GM12891 (cell line): ENCODE measurements at places on chromosomes 2 and 18.
A peak's percentile ranks its signal among the peaks of the same experiment; 100 is the strongest.

DNA sequence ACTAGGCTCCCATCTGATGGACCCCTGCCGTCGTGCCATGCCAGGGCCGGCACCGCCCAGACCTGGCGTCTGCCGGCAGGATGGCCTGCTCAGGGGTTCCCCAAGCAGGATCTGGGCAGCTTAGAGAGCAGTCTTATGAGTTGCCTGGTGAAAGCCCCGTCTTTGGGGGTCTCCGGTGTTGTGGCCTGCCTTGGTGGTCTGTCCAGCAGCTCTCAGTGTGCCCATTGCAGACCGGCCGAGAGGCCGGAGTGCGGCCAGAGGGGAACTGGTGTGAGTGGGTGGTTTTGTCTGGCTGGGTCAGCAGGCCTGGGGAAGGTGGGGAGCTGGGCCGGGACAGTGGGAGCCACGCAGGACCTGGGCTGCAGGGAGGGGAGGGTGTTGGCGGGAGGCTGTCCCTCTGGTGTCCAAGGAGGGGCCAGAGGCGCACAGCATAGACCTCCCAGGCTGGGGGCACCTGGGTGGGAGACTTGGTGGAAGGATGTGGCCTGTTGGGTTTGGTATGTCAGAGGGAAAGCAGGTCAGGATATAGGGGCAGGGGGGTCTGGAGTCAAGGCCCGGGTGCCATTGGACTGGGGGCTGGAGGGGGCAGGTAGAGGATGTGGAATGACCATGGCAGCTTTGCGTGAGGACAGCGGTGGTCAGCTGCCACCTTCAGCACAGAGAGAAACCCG is 16.5 kb downstream of the GPC1 start:
- no peak for DNase-seq

DNA sequence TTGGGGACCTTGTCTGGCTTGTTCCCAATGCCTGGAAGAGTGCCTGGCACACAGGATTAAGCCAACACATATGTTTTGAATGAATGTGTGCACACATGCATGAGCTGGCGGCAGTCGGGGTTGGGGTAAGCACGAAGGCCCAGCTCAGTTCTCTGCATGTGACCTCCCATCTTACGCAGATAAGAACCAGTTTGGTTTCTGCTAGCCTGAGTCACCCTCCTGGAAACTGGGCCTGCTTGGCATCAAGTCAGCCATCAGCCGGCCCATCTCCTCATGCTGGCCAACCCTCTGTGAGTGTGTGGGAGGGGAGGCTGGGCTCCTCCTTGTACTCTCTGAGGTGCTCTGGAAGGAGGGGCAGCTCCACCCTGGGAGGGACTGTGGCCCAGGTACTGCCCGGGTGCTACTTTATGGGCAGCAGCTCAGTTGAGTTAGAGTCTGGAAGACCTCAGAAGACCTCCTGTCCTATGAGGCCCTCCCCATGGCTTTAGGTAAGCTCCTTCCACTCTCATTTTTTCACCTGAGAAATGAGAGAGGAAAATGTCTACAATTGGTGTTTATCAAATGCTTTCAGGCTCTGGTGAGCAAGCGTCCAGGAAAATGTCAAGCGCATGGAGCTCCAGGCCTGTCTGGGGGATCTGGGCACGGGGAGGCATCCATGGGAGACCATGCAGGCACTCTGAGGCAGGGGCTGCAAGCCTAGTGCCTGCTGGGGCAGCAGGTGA is 9.7 kb upstream of the IL1RN start:
- no peak for DNase-seq

GRCh38 chr2:222447131-222447530 is 22.8 kb downstream of the SGPP2 start:
- DNase-seq, result no peak

DNA sequence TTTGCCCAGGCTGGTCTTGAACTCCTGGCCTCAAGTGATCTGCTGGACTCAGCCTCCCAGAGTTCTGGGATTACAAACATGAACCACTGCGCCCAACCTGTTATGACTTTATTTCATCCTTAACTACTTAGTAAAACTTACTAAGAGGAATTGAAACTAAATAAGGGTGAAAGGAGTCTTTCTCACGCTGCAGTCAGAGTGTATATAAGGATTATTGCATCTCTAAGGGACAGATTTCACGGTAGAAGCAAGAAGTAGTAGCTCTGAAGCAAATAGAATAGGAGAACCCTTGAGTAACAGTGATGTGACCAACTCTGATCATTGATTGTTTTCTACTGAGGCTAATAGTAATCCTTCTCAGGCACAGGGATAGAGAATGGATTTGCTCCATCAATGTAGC is 960.1 kb downstream of the CPS1 start:
- no peak for DNase-seq

DNA sequence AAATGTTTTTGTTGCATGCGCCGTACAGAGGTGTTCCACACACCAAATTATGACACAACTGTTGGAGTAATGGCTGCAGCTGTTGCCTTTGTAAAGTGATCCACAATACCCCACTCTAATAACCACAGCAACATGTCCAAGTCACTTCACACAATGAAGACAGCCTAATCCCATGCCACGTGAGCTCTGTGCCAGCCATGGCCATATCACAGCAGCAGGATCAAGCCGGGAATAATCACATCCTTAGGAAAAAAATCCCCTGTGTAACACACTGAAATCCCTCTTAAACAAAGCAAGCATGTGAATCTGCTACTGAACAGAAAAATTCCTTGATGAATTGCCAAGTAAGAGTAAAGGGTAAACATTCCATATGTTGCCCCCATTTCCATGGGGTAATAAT is 179.5 kb upstream of the PARD3B start:
- DNase-seq, result no peak

DNA sequence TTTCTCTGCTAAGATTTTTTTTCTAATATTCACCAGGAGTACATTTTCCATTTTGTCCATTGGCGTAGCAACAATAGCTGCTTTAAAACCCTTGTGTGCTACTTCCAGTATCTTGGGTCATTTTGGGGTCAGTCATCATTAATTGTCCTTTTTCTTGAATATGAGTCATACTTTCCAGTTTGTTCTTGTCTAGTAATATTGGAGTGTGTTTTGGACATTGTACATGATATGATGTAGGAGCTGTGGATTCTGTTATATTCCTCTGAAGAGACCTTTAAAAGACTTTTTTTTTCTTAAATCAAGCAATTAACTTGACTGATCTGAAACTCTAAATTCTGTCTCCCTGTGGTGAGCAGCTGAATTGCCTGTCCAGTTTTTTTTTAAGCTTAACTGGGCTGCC is 40.8 kb downstream of the AGPS start:
- no peak for DNase-seq

DNA sequence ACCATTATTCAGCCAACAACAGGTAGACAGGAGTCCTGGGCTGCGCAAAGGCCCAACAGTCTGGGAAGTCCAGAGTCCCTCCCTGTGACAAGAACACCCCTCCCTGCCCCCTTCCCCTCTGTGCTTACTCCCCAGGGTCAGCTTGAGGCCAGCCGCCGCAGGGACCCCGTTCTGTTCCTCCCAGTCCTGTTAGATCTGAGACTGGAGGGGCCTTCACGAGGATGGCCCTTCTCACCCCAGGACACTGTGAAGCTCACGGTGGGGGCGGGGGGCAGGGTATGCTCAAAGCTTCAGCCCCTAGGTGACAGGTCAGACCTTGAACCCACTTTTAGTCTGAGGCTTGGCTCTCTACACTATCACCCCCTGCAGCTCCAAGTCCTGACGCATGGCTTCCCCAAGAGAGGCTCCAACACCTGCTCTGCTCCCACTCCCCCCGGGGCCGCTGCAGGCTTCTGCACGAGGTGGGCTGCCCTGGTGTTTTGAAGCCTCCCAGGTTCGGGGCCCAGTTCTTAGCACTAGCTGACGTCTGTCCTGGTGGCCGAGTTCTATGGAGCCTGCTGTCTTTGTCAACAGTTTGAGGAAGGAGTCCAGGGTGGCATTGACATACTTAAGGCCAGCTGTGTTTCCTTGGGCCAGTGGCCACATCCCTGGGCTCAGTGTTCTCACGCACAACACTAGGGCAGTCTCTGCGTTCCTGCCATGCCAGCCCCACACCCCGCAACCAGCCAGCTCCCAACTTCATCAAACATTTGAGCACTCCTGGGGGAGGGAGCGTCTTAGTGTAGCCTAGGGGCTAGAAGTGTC is 37.2 kb upstream of the HPCAL1 start:
- no peak for DNase-seq

DNA sequence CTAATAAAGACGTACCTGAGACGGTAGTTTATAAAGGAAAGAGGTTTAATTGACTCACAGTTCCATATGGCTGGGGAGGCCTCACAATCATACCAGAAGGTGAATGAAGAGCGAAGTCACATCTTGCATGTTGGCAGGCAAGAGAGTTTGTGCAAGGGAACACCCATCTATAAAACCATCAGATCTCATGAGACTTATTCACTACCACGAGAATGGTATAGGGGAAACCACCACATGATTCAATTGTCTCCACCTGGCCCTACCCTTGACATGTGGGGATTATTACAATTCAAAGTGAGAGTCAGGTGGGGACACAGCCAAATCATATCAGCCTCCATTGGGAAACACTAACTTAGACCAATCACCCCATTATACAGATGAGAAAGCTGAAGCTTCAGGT is 81.4 kb downstream of the SKA1 start:
- DNase-seq, result no peak

- DNase-seq, result no peak
Measured at GRCh38 chr18:28512357-28512756, 335.4 kb upstream of the CDH2 start.

GRCh38 chr2:236562434-236562833 is 7.2 kb upstream of the ACKR3 start:
- no peak for DNase-seq

GRCh38 chr18:42977982-42978637 is 137.4 kb downstream of the RIT2 start:
- no peak for DNase-seq

DNA sequence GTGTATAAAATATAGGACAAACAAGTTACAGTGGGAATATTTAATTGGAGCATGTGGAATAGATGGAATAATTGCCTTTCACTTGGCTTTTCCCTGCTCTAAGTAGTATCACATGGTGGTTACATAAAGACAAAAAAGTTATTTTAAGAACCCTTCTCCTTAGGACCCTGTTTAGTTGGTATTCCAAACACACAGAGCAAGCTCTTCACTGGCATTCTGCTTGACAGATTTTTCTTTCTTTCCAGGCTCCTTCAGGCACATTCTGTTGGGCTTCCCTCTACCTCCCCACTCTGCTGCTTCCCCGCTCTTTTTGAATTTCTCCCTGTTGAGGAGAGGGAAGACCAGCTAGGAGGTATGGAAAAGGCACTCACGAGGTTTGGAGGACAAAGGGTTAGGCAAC is 29.0 kb upstream of the DARS1 start:
- no peak for DNase-seq

DNA sequence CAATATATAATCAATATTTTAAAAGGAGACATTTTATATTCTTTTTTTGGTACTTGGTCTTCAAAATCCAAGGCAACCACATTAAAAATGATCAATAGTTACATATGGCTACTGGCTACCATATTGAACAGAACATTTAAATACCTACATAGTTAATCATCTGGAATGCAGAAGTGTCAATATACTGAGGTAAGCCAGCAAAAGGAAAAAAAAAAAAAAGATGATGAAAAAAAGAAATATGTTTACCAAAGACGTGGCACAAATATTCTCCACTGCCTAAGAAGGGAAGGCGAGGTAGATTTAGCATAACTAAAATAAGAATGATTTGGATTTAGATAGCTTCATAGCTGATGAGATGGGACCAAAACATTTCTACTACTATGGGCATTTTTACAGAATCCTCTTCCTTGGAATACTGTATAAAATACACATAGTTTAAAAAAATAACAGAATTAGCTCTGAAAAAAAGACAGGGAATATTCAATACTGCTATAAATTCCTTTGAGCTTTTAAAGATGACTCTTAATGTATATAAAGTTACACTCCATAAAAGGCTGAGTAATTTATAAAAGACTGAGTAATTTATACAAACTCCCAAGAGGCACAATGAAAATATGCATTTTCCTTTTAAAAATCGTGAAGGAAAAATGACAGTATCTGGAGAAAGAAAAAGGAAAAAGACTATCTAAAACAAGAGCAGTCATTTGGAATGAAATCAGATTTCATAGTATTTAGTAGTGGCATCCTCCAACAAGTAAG is 63.5 kb downstream of the CDH2 start:
- DNase-seq, result no peak

DNA sequence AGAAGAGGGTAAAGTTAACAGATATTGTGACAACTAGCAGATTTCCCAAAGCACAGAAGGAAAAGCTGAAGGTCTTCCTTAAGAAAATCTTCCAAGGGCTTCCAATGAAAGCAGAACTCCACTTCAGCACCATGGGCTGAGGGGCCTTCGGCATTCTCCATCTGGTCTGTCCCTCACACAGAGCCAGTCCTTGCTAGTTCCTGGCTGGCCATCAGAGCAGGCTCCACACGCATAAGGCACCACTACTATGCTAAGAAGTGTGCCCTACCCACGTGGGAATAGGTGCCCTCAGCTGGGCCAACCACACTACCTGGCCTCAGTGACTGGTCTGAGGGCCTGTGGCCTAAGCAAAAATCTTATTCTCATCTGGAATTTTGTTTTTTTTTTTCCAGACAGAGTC is 73.5 kb downstream of the METTL4 start:
- DNase-seq, result no peak

DNA sequence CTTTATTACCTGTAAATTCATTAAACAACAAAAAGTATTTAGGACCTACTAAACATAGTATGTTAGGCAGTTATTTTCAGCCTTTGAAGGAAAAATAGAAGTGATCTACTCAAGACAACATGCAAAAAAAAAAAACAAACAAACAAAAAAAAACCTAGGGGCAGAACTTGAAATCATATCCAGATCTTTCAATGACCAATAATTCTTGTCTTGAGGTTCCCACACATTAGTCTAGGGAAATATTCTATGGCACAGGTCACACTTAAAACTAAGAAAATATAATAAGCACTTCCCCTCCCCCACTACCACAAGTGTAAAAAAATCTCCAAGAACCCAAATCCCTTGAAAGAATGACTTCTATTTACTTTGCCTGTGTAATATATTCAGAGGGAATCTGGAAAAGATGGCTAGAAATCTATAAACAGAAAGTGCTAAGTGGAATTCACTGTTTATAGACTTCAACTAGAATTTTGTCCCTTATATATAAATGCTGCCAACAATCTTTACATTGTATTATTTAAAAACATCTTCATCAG is 3.5 kb downstream of the PELI1 start:
- DNase-seq, result no peak

GRCh38 chr2:143802871-143803650 is 673.8 kb downstream of the ARHGAP15 start:
- peak; percentile 25 for DNase-seq

DNA sequence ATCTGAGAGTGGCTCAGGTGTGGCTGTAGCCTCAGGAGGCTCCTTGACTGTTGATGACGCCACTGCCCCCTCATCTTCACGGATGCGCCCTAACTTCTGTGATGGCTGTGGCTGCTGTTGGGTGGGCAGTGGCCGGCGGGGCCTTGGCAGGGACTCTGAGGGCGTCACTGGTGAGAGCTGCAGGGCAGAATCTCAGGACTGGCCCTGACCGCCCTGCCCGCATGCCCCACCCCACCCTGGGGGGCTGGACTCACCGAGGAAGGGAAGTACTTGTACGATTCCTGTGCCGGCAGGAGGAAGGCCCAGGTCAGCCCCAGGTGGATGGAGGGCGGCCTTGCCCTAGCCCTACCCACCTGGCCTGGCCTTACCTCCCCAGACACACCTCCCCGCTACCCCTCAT is 2.4 kb downstream of the CXXC1 start:
- no peak for DNase-seq
